ENCODE measurements at places on chromosomes 13 and 19. TPM values are rescaled to one million over a fixed set of nuclear protein-coding genes. Genes with fewer than 3 reads are reported as not detected.

Gene ZNF700
- polyA plus RNA-seq, result 14.3 TPM

Gene CYP4F3
- 0.03 TPM for polyA plus RNA-seq

Gene CD37
- polyA plus RNA-seq, result 2,188 TPM

Gene CEACAM1
- polyA plus RNA-seq, result 8.8 TPM

Gene ZNF792
- 2.6 TPM for polyA plus RNA-seq

Gene NCR1
- 2.4 TPM for polyA plus RNA-seq

Gene LIM2
- not detected for polyA plus RNA-seq

Gene LPAR2
- 37.2 TPM for polyA plus RNA-seq

Gene SHANK1
- polyA plus RNA-seq, result not detected

Gene ZNF534
- polyA plus RNA-seq, result 0.04 TPM

Gene CYP2F1
- 0.04 TPM for polyA plus RNA-seq

Gene C19orf38
- polyA plus RNA-seq, result 2.4 TPM

Gene ZNF320
- 14.5 TPM for polyA plus RNA-seq

Gene ZNF578
- 1.9 TPM for polyA plus RNA-seq

Gene CTXN1
- not detected for polyA plus RNA-seq

Gene TNNI3
- not detected for polyA plus RNA-seq
